Colonic mucosa (tissue), 4 donors: ENCODE measurements at places on chromosomes 1 and 21. TPM values are rescaled to one million over a fixed set of nuclear protein-coding genes. Genes with fewer than 3 reads are reported as not detected.
A peak's percentile ranks its signal among the peaks of the same experiment; 100 is the strongest.

- no peaks in the 10 kb centered on the region for H3K36me3 ChIP-seq
- H3K4me3 ChIP-seq = no peak overlapping the region
- no peak overlapping the region for H3K27ac ChIP-seq
- no peaks in the 10 kb centered on the region for H3K27me3 ChIP-seq
- H3K4me1 ChIP-seq = no peaks in the 10 kb centered on the region
- DNase-seq = no peak
These were observed 85.6 kb upstream of the ZRANB2 start for GRCh38 chr1:71166178-71167173.

DNA sequence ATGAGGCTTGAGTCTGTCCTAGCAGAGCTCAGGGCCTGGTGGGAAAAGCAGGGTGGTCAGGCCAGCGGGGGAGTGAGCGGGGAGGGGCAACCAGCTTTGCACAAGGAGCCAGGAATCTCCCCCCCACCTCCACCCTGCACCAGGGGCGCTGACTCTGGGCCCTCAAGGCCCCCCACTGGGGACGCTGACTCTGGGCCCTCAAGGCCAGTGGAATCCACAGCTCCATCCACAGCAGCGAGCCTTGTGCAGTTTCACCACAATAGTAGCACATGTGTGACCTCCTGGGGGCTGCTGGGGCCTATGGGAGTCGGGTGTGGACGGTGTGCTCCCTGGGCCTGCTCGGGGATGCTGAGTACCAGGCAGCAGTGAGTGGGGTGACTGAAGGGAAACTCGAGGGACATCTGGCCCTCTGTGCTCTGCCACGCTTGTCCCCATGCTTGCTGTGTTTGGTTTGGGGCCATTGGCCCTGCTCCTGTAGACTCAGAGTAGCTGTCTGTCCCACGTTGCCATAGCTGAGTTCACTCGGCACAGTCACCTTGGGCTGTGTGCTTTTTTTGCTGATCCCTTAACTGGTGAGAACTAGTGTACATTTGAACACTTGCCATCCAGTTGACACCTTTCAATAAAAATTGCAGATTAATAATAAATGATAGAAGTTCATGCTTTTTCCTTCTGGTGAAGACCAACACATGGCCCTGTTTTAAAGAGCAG, 89.2 kb downstream of the ADARB1 start:
- no peak for DNase-seq
- no peak overlapping the region for H3K27ac ChIP-seq
- H3K27me3 ChIP-seq = no peaks in the 10 kb centered on the region
- H3K36me3 ChIP-seq = no peaks in the 10 kb centered on the region

DNA sequence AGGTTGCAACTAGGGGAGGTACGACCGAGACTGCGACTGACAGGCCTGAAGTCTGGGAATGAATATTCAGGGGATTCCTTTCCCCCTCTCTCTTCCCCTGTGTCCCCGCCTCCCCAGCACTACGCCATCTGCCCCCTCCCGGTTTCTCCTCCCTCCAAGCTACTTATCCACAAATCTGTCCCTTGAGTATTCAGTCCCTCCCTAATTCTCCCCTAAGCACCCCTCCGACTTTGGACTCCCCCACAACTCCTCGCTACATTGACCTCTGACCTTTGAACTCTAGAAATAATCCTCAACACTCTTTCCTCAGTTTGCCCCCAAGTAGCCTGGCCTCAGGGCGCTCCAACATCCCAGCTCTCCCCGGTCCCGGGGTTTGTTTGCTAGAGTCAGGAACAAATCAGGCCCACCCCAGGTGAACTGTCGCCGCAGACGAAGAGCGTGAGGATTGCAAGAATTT, 393 bp downstream of the LYSMD1 start:
- H3K4me1 ChIP-seq = peaks cover 11% of the 10 kb centered on the region
- H3K36me3 ChIP-seq = no peaks in the 10 kb centered on the region
- DNase-seq = peak; percentile 53
- peak overlapping the region; percentile 83 for H3K4me3 ChIP-seq
- H3K27ac ChIP-seq = peak overlapping the region; percentile 45

DNA sequence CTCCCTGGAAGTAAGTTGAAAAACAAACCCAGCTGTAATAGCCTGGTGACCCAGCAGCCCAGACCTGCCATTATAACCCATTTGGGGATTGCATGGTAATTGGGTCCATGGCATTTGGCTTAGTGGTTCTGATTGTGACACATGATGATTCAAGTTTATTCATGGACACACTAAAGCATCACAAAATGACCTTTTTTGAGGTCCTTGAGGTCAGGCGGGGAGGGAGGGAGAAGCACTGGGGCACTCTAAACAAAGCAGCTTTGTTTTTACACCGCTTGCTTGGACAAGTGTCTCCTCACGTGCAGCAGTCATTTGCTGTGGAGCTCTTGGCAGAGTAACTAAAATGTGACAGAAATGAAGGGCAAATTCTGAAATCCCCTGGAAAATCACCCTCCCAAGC, 241.0 kb upstream of the SGIP1 start:
- DNase-seq = no peak
- no peak overlapping the region for H3K27ac ChIP-seq
- H3K27me3 ChIP-seq = no peaks in the 10 kb centered on the region
- no peak overlapping the region for H3K4me3 ChIP-seq
- no peaks in the 10 kb centered on the region for H3K4me1 ChIP-seq
- no peaks in the 10 kb centered on the region for H3K36me3 ChIP-seq

DNA sequence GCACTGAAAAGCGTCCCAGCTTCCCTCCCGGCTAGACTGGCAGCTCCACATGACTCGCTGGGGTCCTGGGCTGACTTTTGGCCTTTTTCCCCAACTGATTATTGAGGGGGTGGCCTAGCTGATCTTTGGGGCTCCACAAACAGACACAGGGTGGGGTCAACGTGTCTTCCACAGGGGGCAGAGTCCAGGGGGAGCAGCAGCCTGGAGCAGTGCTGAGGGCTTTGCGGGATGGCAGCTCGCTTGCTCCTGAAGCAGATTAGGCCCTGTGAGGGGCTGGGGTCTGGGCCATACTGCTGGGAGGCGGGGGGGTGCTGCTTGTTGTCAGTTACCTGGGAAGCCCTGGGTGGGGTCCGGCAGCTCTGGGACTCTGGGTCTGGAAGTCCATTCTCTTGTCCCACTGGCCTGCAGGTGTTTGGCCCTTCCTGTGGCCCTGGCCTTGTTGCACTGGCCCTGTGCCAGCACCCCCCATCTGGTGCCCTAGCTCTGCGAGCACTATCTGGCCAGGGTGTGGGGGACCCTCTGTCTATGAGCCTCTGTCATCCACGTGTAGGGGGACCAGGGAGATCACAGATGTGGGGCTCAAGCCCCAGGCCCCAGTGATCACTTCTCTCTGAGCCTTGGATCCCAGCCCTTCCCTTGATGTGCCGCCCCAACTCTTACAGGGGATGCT, 12.3 kb upstream of the HES5 start:
- H3K36me3 ChIP-seq = no peaks in the 10 kb centered on the region
- H3K4me3 ChIP-seq = no peak overlapping the region
- DNase-seq = no peak
- no peak overlapping the region for H3K27ac ChIP-seq

GRCh38 chr1:162605225-162605927, 26.9 kb upstream of the DDR2 start:
- DNase-seq = no peak
- no peak overlapping the region for H3K4me3 ChIP-seq

The KRTAP21-3 gene
- not detected for total RNA-seq

The CRABP2 gene
- total RNA-seq = 1.2 TPM
